ENCODE measurements at places on chromosomes 7 and 10.

GRCh38 chr7:94236960-94237359 is 157.7 kb upstream of the COL1A2 start:
- no peak for DNase-seq

DNA sequence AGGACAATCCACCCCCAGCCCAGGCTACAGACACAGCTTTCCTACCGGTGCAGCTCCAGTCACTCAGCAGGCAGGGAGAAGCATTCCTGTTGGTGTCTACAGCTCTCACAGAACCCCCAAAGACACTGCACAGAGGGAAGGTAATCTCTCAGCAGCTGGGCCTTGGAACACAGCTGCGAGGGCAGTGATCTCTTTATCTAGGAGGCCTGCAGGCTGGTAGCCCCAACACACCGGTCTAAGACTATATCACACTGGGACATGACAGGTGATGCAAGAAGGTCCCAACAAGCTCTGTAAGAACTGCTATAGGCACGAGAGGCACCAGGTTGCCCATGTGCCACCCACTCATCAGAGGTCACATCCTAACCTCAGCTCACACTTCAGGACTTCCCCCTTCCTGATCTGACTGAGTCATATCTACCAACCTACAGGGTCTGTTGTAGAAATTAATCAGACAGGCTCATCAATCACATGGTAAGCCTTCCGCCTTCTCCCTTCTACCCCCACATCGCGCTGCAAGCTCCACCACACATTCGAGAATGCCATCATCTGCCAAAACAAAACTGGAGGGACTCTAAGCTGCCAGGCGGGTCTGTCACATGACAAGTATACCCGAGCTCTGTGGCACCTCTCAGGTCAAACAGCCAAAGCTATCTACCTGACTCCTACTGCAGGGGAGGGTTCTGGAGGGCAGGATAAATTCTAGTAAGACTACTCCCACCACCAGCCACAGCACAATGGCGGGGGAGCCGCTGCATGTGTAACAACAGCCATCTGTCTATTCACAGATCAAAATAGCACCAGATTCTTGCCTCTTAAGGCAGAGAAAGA is 26.1 kb downstream of the FAM53B start:
- peak; percentile 20 for DNase-seq

DNA sequence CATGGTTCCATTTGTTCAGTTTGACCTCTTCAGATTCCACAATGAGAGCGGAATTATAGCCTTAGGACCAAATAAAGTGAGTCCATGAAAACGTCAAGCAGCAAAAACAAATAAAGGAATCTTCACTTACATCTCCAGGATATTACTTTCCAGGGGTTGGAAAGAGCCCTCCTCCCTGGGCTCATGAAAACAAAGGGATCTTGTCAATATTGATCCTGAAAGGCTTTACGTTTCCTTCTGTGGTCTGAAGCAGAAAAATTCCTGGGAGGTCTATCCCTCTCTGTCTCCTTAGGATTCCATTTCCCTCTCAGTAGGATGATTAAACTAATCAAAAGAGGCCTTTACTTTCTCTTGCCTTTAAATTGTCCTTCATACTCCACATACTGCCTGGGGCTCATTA is 293.5 kb downstream of the GPAM start:
- no peak for DNase-seq

DNA sequence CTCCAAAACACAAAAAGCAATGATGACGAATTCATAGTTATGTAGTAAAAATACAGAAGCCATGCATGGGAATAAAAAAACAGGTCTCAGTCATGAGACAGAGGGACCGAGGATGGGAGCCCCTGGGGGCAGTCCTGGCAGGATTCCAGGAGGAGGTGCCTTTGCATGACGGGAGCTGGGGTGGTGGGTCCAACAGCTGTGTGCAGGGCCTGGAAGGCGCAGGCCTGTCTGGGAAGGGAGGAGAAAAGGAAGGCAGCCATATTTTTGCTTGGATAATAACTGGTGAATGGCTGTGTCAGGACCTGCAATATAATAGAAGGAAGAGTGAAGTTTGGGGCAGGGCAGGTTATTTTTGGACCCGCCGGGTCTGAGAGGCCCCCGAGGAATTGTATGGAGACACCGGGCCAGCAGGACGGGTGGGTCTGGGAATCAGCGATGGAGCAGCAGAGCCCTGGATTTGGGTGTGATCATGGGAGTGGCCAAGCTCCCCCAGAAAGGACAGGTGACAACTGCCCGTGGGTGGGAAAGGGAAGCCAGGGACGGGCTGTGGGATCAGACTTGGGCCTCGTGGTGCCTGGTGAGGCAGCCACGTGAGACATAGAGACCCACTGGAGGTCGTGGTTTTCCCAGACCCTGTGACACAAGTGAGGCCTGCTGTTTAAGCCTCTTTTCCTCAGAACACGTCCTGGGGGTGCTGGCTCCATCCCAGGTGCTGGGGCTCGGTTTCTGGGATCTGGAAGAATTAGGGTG is 2.9 kb upstream of the JAKMIP3 start:
- no peak for DNase-seq

- no peak for DNase-seq
Observed at GRCh38 chr10:49519717-49520116, 19.2 kb downstream of the ERCC6 start.

- no peak for DNase-seq
Observed at GRCh38 chr10:87654212-87654611, 5.5 kb upstream of the PAPSS2 start.

DNA sequence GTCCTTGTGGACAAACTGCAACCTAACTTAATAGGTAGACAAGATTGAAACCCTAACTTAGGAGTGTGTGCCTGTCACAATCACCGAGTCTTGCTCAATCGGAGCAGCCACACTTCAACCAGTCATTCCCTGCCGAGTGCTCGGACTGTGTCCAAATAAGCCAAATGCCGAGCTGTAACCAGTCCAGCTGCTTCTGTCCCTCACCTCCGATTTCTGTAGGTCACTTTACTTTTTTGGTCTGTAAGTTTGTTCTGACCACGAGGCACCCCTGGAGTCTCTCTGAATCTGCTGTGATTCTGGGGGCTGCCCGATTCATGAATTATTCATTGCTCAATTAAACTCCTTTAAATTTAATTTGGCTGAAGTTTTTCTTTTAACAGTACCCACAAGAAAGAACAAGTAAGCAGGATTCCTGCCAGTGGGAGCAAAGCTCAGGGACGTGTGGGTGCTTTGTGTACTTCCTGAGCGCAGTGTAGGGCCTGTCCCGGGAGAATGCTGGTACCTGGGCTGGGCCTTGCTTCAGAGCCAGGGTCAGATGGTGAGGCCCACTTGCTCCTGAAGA is 140.1 kb downstream of the ACTR3B start:
- DNase-seq: no peak

DNA sequence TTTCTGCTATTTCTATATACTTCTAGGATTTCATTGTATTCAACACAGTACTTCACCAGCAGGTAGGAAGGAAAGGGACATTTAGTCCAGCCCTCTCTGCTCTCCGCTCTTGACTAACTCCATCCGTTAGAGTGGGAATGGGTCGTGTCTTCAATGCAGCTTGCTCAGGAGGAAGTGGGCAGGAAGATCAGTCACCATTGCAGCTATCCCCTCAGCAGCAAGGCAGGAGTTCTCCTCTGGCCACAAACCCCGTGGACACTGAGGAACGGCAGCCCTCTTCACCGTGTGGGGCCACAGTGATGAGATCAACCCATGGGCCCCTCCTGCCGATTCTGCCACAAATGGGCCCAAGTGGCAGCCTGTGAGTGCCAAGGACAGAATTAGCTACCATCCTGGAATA is 30.2 kb upstream of the IKZF1 start:
- no peak for DNase-seq

DNA sequence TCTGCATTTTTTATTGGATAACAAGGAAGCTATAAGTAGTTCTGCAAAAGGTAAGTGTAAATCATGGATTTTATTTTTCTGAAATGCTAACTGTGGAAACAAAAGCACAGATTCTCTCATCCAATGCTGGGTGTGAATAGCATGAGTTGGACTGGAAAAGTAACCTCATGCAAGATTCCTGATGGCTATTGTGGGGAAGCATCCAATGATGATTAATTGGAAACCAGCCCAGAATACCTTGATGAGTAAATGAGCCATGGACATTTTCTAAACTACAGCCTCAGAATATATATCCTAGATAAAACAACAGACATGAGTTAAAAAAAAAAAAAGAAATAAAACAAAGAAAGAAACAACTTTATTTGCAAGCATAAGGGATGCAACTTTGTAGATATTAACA is 934.6 kb downstream of the CCSER2 start:
- no peak for DNase-seq

- DNase-seq: no peak
Observed at GRCh38 chr10:52961323-52961722, 188.7 kb upstream of the MBL2 start.

GRCh38 chr10:30043476-30044270 is 15.7 kb downstream of the JCAD start:
- DNase-seq: no peak

DNA sequence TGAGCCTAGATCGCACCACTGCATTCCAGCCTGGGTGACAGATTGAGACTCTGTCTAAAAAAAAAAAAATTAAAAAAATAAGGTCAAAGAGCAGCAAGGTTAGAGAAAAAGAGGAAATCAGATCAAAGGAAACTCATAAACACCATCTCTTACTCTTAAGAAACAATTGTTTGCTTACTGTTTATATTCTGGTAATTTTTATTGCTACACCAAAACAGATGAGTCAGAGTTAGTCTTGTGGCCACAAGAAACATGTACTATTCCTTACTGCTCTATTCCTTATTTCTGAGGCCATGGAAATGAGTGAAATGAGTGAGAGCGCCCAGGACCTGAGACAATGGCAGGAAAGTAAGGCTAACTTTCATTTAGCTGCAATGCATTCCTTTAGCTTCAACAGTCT is 387.3 kb downstream of the HPSE2 start:
- DNase-seq: no peak

DNA sequence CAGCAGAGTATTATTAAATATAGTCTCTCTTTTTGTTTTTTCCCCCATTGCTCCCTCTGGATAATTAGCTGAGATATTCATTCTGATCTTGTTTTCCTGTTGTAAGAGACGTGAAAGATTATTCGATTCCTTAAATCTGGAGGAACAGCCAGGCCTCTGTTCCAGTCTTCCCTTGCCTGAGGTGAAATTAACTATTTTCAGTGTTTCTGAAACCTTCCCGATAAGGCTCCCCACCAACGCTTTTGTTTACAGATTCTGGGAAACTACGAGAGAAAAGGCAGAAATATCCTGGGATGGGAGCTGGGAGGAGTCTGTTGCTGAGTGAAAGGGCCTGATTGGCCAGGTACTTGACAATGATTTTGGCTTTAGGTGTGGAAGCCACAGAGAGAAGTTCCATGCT is 63.6 kb upstream of the AGR3 start:
- no peak for DNase-seq

GRCh38 chr10:114694062-114694461 is 36.0 kb upstream of the ABLIM1 start:
- no peak for DNase-seq

- DNase-seq: no peak
Observed at GRCh38 chr10:92593619-92594588, 974 bp downstream of the KIF11 start.

DNA sequence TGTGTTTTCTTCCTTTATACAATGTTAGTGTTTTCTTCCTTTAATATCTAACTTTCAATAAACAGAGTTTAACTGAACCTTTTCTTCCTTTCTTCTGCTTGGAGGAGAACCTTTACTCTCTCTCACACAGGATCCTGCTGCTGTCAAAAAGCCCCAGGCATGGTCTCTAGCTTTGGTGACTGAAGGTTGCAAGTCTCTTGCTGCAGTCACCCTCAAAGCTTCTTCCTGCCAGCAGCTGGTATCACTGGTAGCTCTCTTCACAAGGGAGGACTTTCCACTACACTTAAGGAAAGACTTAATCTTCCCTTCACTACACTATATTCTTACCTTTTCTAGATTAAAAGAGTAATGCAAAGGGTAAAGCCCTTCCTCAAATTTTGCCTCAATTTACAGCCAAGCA is 153.4 kb downstream of the SGMS1 start:
- DNase-seq: no peak

DNA sequence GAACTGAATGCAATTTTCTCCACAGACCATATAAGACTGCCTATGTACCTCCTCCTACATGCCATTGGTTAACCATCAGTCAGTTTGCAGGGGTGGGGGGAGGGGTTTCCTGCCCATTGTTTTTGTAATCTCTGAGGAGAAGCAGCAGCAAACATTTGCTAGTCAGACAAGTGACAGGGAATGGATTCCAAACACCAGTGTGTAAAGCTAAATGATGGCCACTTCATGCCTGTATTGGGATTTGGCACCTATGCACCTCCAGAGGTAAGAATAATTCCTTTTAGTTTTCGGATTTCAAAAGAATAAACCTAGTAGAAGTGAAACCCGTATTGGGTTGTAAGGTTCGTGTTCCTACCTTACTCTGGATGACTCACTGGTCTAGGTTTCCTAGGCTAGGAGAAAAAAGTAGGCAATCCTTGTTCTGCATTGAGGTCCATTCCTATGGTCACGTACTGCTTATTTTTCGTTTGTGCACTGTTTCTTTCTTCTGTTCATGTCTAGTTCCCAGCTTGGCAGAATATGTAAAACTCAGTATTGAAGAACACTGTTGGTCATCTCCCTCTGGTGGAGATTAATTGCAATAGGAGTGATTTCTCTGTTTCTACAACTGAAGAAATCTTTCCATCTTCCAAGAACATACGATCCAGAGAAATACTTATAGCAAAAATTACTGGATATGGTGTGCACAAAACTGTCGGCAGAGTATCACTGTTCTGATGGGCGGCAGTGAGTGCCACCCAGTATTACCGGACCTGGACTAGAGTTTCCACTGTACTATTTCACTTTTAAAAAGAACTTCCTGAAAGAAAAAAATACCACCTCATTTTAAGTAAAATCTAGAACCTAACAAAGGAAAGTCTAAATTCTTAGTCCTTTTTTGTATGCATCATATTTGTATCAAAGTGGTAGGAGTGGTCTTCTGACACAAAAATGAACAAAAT is at the start of gene AKR1C3:
Gene AKR1C3 (plus strand): TSS at position 150 of the 941 bp plus-strand sequence. CDS start 31 bp downstream, at position 181.
- no peak for DNase-seq

DNA sequence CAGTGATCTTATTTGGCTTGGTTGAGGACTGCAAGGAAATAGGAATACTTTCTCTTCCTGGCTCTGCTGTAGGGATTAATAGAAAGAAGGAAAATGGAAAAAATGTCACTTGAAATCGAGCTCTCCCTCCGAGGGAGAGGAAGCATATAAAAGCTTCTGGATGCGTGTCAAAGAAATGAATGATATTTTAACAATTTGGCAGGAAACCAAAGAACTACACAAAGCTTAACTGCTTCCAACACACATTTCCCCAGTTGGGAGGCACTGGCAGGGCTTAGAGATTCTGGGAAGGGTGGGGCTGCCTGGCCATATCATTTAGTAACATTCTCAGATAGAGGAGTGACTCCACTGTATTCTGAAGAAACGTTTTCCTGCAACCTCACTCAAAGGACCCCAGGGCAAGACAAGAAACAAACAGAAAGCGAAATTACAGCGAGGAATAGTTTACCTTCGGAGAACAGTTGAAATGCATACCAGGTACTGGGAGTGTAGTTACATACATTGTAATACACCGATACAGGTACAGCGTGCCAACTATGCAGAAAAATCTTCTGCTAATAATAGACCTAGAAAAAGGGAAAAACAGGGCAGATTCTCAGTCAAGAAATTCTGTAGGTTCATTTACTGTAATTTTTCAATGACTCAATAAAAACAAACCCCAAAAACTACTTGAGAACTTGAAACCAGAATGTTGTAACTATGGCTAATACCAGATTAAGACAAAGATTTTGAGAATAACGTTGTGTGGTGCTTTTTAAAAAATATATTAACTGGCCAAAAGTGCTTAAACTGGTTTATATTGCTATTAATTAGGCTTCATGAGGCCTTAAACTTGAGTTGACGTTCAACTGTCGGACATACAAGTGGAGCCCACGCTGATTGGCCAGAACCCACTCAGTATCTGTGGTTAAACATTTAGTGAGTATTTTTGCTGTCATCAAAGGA is 75.7 kb upstream of the ASAH2 start:
- DNase-seq: no peak

Data from NCI-H510A (cell line).